ENCODE measurements at places on chromosomes 13 and 19.

- DNase-seq: no peak
Observed at GRCh38 chr13:40498461-40498860, 168.0 kb downstream of the FOXO1 start.

- no peak for DNase-seq
Observed at GRCh38 chr19:15652559-15653278, 12.0 kb downstream of the CYP4F3 start.

DNA sequence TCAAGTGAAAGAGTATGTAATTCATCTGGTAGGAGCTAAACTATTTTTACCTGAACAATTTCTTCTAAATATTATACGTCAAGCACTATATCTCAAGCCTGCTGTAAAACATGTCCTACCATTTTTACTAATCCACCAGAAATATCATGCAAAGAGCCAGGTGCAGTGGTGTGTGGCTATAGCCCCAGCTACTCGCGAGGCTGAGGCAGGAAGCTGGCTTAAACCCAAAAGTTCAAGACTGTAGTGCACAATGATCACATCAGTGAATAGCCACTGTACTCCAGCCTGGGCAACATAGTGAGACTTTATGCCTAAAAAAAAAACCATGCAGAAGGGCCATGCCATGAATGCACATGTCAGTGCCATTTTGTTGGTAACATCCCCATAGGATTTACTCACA, 20.7 kb upstream of the CLN5 start:
- DNase-seq: no peak

DNA sequence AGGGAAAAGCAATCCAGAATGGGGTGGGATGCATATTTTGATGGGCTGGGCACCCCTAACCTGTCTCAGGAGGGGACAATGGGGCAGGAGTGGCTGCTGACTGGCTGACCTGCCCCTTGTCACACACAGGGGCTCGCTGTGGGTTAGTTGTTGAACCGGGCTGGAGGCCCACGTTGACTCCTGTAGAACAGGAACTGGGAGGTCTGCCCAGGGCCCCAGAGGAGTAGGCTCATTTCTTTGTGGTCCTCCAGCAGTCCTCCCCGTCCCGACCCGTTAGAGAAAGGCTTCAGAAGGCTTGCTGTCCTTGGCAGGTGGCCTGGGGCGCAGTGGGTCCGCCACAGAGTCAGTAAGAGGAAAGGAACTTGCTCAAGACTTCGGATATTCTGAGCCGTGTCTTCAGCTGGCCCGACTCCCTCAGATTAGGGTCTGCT, 70.1 kb downstream of the COL4A1 start:
- no peak for DNase-seq
